ENCODE measurements at places on chromosomes 4 and X. TPM values are rescaled to one million over a fixed set of nuclear protein-coding genes. Genes with fewer than 3 reads are reported as not detected.

The UGT2A2 gene
- total RNA-seq, result not detected

The AREG gene
- 0.76 TPM for total RNA-seq

The RIPPLY1 gene
- total RNA-seq, result 0.40 TPM

The FHL1 gene
- 174 TPM for total RNA-seq

The RPA4 gene
- total RNA-seq, result 2.7 TPM

The GYPB gene
- total RNA-seq, result 5.3 TPM

The MAOB gene
- total RNA-seq, result 18.9 TPM

The NLGN3 gene
- total RNA-seq, result 20.6 TPM

The TMEM271 gene
- not detected for total RNA-seq

The MAGEB17 gene
- total RNA-seq, result not detected

The DMD gene
- total RNA-seq, result 306 TPM

The FAM47A gene
- not detected for total RNA-seq

The NPFFR2 gene
- not detected for total RNA-seq

The GAB3 gene
- total RNA-seq, result 7.6 TPM

Measured in sciatic nerve (tissue), 2 donors.